ENCODE measurements at places on chromosomes 3 and 15.

- DNase-seq, result no peak
Observed at GRCh38 chr15:85672332-85673084, 122.2 kb downstream of the KLHL25 start.

DNA sequence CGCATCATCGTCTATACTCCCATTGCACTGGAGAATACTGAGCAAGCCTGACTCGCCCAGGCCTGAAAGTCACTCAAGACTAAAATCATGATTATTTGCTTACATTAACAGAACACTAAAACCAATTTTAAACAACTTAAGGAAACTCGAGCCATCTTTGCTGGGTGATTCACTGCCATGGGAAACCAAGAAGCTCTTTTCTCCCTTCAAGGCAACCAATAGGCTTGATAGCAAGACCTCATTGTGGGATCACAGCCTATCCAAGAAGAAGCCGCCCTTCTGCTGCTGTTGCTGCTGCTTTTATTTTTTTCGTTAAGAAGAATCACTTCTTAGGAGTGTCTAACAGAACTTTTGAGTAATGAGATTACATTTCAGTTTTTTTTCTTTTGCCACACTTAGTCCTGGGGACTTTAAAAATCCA, 479.4 kb downstream of the FOXP1 start:
- peak; percentile 59 for DNase-seq

DNA sequence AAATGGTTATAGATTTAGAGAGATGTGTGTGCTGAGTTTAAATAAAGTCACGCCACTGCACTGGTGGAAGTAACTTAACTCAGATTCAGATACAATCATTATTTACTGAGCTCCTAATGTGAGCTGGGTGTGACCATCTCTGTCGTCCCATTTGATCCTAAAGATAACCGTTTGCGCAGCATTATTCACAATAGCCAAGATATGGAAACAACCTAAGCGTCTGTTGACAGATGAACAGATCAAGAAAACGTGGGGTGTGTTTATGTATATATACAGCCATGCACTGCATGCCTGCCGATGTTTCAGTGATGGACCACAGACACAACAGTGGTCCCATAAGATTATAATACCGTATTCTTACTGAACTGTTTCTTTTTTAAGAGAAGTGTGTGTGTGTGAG, 71.2 kb downstream of the TAMM41 start:
- no peak for DNase-seq

GRCh38 chr3:122513386-122514122, 1.2 kb downstream of the KPNA1 start:
- no peak for DNase-seq

GRCh38 chr15:88032787-88033186, 223.8 kb downstream of the NTRK3 start:
- no peak for DNase-seq

All from hepatic stellate cell (primary cell).